Right lobe of liver (tissue), 6 donors: ENCODE measurements at places on chromosomes 1 and 21. TPM values are rescaled to one million over a fixed set of nuclear protein-coding genes. Genes with fewer than 3 reads are reported as not detected.
A peak's percentile ranks its signal among the peaks of the same experiment; 100 is the strongest.

DNA sequence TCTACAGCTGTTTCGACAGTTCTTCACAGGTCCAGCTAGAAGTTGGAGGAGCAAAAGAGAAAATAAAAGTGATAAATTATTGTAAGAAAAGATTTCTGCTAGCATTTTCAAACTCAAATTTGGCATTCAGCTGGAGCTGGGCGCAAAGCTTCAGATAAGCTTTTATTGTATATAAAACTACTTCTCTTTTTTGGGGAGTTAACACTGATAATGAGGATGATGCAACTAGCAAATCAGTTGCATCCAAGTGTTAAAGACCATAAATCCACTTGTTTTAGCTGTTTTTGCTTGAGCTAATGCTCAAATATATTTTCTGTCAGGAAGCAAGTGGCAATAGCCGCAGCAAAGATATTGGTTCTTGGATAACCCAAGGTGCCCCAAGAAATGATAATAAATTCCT, 127.1 kb upstream of the PKN2 start:
- no peak for DNase-seq

- no peak for DNase-seq
These were observed 1.5 kb upstream of the NEK7 start for GRCh38 chr1:198155253-198155652.

GRCh38 chr1:156009404-156009803, 11.3 kb downstream of the SSR2 start:
- DNase-seq: no peak

- DNase-seq: no peak
These were observed 1.3 kb downstream of the SCYL3 start for GRCh38 chr1:169892176-169892926.

DNA sequence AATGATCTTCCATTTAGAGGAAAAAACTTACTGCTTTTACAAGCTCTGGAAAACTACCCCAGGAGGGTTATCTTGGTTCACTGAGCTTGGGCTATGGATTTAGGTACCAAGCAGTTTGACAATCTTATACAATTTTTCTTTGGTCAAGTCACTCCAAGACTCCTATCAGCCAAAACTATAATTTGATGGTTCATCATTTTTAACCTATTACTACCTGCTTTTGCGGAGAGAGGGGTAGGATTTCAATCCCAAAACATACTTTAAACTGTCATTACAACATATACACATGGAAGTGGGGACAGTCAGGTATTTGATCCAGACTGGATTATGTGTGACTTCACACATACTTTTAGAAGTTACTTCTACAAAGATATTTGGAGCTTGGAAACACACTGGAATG, 71.8 kb downstream of the RUNX1 start:
- DNase-seq: no peak

- no peak for DNase-seq
These were observed 299.2 kb upstream of the USP25 start for GRCh38 chr21:15430577-15430976.

DNA sequence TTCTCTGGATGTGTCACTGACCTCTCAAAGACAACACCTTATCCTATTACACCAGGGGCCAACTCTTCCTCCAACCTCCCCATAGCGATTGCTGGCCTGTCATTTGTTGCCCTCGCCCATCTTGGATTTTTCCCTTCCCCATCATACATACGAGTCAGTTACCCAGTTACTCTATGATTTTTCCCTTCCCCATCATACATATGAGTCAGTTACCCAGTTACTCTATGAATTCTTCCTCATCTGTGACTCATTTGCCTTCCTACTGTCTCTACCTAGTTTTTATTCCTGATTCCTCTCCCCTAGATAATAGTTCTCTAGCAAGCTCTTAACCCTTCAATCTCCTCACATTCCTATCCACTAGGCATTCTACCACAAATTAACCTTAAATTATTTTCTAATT, 178.8 kb downstream of the NR5A2 start:
- DNase-seq: no peak

GRCh38 chr1:17919525-17920439, 164.6 kb downstream of the ACTL8 start:
- DNase-seq: no peak

- DNase-seq: no peak
These were observed 32.4 kb downstream of the KANK4 start for GRCh38 chr1:62286786-62287224.

DNA sequence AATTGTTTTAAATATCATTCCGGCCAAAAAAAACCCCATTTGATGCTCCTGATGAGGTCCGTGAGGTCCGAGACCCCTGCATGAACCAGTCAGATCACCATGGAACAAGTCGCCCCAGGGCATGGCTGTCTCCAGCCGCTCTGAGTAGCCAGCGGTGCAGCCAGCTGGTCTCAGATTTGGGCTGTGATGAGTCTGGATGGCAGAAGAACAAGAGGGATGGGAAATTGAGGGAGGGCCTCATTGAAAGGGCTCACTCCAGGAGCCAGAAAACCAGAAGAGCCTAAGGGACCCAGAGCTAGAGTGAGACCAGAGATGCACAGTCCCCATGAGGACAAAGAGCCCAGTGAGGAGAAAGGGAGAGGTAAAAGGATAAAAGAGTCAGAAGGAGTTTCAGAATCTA, 174.0 kb downstream of the TOMM20 start:
- no peak for DNase-seq

The LRRC53 gene
- total RNA-seq: not detected

The PGLYRP3 gene
- total RNA-seq: not detected

The TNFRSF9 gene
- total RNA-seq: not detected

GRCh38 chr1:182768963-182769362, 20.6 kb upstream of the NPL start:
- DNase-seq: no peak

GRCh38 chr21:34889676-34890469, 159.2 kb downstream of the RUNX1 start:
- peak; percentile 87 for DNase-seq

- DNase-seq: no peak
These were observed 71.6 kb downstream of the CD2 start for GRCh38 chr1:116825720-116826438.

DNA sequence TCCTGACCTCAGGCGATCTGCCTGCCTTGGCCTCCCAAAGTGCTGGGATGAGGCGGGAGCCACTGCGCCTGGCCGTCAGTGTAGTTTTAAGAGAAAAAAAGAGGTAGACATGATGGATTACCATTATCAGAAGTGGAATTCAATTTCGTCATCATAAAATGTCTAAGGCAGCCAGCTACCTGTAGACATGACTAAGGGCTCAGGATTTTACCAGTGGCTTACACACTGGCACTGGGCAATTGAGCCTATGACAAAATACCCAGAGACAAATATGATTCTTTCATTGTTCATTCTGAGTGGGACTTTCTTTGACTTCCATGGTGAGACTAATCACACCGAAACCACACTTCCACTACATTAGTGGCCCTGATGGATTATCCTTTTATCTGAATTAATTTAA, 181.5 kb downstream of the GABPA start:
- no peak for DNase-seq

DNA sequence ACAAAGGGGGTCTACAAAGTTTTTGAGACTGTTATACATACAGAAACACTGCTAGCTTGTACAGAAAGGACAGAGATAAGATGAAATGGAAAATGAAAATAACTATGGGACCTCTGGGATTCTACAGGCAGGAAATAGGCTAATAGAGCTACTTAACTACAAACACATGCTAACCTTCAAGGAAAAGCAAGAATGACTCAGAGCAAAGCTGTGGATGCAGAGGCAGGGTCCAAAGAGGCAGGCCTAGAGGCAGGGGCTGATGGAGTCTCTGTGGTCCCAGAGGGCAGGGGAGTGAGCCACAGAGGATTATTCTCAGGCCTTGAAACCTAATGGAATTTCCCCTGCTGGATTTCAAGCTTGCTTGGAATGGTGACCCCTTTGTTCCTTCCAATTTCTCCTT, 18.7 kb upstream of the GOLT1A start:
- no peak for DNase-seq

- DNase-seq: no peak
These were observed 94.5 kb downstream of the ROR1 start for GRCh38 chr1:63868268-63868781.

- DNase-seq: no peak
These were observed 71.7 kb downstream of the TOMM20 start for GRCh38 chr1:235056937-235057336.

DNA sequence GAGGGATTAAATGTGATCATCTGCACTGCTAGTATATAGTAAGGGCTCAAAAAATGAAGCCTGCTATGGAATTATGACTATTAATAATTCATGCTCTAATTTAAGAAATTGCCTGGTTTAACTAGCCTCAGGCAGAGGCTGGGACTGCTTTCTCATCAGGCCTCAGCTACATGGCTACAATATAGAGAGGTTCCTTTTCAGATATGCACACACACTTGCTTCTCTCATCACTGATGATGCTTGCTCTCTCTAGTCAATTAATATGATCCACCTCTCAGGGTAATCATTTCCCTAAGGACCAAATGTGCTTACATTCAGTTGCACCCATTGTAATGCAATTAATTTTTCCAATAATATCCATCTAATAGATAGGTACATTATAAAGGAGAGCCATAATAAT, 324.9 kb upstream of the ST6GALNAC5 start:
- no peak for DNase-seq

The TSPAN1 gene
- total RNA-seq: 3.3 TPM
